Chondrocyte (in vitro differentiated cells): ENCODE measurements at places on chromosomes 5 and 9. TPM values are rescaled to one million over a fixed set of nuclear protein-coding genes. Genes with fewer than 3 reads are reported as not detected.

KIF12 gene
- 0.39 to 1.4 TPM (median 0.70 TPM) in 3 replicates for total RNA-seq

IFNB1 gene
- not detected in 3 replicates for total RNA-seq

TRIM36 gene
- total RNA-seq, result 4.6 to 10.1 TPM (median 9.4 TPM) in 3 replicates

SVEP1 gene
- 0.72 to 2.0 TPM (median 0.90 TPM) in 3 replicates for total RNA-seq

SPARC gene
- 19,093 to 24,474 TPM (median 24,306 TPM) in 3 replicates for total RNA-seq

OCLN gene
- total RNA-seq, result 3.2 to 9.0 TPM (median 7.7 TPM) in 3 replicates

TLX3 gene
- total RNA-seq, result not detected in 3 replicates

CDX1 gene
- total RNA-seq, result 0.44 to 0.57 TPM in 2 of 3 replicates, not detected in the other

FOXD4L5 gene
- 0.10 to 0.51 TPM (median 0.18 TPM) in 3 replicates for total RNA-seq

FAM169A gene
- 5.9 to 8.8 TPM (median 7.9 TPM) in 3 replicates for total RNA-seq

- DNase-seq, result no peak
Observed at GRCh38 chr5:98309785-98310598, 463.5 kb upstream of the RGMB start.

- no peak for DNase-seq
Observed at GRCh38 chr5:141512390-141512910, 23.6 kb downstream of the PCDHGC5 start.

DNA sequence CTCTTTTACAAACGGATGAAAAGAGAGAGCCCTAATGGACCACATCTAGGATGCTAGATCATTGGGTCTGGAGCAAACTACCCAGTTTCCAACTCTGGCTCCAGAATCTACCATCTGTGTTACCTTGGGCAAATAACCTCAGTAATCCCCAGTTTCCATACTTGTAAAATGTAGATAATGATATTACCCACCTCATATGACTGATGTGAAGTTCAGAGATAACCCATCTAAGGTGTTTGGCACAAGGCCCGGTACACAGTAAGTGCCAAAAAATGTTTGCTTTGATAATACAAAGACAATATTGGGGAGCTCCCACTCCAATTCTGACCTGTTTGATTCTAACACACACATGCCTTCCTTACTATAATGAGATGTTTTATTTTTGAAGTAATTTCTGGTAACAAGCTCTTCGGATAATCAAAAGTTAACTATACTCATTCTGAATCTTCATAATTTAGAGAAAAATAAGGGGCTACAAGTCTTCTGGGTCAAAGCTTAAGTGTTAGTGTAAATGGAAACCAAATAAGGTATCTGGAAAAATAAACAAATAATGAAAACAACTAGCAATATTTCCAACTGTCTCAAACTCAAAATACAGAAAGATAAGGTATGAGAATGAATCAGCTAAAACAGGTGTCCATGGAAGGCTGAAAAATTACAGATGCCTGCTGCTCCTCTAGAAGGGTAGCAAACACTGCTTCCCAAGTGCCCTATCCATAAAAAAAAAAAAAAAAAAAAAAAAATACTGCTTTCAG is 30.4 kb downstream of the ELL2 start:
- DNase-seq, result no peak

DNA sequence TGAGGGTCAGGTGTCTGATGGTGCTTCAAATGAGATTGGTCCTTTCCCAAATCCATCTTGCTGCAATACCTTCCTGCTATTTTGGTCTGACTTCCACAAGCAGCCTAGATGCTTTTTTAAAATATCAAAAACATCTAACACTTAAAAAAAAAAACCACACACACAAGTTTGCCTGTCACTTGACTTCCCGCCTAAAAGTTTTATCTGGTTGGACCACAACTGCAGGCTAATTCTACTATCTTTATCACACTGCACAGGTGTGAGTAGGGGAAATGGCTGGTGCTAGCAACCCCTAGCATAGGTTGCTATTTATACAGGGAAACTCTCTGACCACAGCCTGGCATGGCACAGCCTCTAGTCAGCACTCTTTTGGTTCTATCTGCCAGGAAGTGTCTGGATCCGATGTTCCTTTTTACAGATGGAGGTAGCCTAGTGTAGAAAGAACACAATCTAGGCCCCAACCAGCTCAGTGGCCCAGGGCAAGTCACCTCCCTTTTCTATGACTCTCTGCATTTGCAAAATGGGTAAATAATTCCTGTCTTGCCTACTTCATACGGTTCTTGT is at the start of gene HEMGN:
TSS of gene HEMGN (minus strand) at position 92 of the 564 bp plus-strand sequence. CDS start at position 56, 36 bp downstream.
- DNase-seq, result no peak

- DNase-seq, result no peak
Observed at GRCh38 chr9:33446240-33446945, 1.0 kb downstream of the AQP3 start.

- DNase-seq, result no peak
Observed at GRCh38 chr5:57650360-57651069, 167.9 kb upstream of the ACTBL2 start.

DNA sequence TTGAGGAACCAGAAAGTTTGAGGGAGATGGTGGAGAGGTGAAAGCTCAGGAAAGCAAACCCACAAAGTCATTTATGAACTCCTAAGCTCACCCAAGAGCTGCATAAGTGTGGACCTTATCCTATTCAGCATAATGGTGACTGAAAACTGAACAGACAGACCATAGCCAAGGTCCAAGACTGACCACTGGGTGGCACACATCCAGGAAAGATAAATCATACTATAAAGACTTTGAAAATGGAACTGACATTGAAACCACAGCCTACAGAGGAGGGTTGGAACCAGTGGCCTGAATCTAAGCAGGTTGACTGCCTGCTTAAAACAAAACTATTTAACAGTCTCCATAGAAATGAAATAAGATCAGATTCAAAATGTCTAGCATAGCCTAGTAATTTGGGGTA is 121.0 kb upstream of the RGS7BP start:
- DNase-seq, result no peak

DNA sequence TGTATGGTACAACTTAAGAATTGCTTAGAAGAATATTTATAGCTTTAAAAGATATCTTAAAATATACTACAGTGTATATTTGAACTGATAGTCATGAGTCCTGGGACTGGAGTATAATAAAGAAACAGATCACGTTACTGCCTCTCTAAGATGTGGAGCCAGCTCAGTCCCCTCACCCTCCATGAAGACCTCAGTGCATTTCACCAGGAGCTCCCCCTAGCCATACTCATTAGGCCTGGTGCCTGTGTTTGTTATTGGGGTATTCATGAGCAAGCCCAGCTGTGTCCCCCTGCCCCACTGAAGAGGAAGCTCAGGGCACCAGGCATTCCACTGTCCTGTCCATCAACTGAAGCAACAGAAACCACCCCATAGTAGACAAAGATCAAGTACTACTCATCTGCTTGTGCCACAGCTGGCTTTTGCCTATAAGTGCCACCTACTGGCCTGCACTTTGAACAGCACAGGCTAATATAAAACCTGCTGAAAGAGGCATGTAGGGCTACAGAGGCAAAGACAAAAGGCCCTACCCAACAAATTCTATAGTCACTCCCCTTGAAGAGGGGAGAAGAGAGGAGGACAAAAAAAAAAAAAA is 850.2 kb upstream of the NUDT12 start:
- no peak for DNase-seq

DNA sequence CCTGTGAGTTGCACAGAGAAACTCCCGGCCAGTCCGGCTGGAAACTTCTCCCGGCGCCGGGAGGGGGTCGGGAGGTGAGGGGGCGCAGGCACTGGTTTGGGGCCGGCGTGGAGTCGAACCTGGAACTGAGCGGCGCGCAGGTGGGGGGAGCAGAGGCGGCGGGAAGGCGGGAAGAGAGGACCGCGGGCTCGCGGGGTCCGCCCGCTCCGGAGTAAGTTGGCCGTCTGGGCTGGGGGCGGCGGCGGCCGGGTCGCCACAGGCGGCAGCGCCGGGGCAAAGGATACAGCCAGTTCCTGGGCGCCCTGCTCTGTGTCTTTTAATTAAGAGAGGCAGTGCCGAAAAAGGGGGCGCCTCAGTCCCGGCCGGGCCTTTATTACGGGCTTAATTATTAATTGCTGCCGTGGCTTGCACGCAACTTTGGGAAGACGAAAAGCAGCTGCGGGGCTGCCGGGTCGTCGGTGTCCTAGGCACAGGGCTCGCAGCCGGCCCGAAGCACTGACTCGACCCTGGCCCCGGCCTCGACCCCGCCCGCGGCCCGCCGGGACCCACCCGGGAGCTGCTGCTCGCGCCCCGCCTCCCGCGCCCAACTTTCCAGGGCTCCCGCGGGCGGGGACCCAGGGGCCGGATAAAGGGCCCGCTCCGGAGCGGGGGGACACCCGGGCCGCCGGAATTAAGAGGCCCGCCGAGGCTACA is 1.1 kb downstream of the NTNG2 start:
- peak; percentile 67 for DNase-seq

DNA sequence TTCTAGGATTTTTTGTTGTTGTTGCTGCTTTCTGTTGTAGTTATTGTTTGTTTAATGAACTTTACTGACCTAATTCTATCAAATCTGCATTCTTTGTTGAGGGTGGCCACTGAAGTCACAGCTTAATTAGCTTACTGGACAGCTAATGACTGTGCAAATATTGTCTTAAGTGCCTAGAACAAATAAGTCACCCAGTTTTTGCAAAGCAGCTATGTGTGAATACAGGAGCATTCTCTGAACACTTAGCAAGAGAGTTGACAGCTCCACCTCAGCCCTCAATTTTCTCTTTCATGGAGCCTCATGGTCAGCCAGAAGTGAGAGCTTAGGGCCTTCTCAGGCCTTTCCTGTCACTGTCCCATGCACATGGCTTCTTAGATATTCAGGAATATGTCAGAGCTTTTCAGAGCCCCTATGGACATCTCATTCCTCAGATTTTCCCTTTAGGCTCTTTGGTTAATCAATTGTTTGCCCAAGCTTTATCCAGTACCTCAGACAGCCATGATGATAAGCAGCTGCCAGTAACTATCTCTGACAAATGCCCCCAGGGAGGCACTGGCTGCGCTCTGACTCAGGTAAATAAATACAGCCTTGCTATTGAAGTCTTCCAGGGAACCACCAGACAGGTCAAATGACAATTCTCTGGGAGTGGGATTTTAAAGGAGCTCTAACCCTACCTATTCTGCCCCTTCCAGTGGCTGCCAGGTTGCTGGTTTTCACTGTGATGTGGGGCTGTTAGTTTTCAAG is 241.4 kb upstream of the IL12B start:
- no peak for DNase-seq

- DNase-seq, result no peak
Observed at GRCh38 chr9:2502760-2503159, 118.8 kb upstream of the VLDLR start.

DNA sequence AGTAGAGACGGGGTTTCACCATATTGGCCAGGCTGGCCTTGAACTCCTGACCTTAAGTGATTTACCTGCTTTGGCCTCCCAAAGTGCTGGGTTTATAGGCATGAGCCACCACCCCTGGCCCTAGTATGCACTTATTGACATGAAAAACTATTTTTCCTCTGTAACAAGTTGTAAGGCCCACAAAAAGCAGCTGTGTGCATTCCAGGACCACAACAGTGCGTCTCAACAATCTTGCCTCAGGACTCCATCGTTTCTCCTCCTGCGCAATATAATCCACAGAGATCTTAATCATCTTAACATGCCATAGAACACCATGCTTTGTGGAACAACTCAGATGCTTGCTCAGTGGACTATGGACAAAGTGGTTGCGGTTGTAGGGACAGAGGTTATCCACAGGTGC is 10.2 kb downstream of the OR2V1 start:
- no peak for DNase-seq

- DNase-seq, result no peak
Observed at GRCh38 chr5:164184158-164184557, 678.7 kb downstream of the MAT2B start.

DNA sequence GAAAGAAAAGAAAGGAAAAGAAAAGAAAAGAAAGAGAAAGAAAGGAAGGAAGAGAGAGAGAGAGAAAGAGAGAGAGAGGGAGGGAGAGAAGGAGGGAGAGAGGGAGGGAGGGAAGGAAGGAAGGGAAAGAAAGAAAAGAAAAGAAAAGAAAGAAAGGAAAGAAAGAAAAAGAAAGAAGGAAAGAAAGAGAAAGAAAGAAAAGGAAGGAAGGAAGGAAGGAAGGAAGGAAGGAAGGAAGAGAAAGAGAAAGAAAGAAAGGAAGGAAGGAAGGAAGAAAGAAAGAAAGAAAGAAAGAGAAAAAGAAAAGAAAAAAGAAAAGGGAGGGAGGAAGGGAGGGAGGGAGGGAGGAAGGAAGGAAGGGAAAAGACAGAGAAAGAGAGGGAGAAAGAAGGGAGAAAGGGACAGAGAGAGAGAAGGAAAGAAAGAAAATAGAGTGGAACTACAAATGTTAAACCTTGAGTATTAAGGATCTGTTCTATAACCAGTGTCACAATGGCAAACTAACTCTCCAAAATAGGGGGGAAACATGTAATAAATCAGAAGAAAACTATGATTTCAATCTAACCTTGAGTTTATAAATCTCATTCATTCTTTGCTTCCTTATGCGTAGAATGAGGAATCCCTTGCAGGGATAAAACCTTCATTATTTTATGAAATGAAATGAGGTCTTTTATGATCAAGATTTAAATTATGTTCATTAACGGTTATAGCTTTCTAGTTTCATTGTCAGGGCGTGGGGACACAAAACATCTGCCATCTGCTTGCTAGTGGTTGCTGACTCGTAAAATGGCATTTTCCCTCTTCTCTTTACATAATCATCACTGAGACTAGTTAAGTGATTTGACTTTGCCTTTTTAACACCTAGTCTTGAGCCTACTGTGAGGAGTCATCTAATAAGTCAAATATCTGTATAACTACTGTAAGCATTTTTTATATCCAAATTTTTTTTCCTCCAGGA is 40.7 kb upstream of the RAD23B start:
- DNase-seq, result no peak

DNA sequence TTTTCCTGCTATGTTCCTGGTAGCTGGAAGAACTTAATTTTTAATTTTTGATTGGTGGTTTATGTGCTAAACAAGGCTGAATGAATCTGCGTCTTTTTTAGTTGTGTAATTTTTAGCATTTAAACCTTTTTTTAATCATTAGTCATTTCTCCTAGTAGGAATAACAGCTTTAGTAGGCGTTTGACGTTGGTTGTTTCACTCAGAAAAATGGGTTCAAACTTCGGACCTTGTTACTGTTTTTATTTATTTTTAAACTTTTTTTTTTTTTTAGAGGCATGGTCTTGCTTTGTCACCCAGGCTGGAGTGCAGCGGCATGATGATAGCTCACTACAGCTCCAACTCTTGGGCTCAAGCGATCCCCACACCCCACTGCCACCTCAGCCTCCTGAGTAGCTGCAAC is 12.9 kb downstream of the SFXN1 start:
- no peak for DNase-seq
